Stimulated activated CD8-positive, alpha-beta memory T cell treated with anti-CD3 and anti-CD28 coated beads, Interleukin-4, amount 100 ng/mL, for 4 hours (primary cell): ENCODE measurements at places on chromosomes 16 and 17.

DNA sequence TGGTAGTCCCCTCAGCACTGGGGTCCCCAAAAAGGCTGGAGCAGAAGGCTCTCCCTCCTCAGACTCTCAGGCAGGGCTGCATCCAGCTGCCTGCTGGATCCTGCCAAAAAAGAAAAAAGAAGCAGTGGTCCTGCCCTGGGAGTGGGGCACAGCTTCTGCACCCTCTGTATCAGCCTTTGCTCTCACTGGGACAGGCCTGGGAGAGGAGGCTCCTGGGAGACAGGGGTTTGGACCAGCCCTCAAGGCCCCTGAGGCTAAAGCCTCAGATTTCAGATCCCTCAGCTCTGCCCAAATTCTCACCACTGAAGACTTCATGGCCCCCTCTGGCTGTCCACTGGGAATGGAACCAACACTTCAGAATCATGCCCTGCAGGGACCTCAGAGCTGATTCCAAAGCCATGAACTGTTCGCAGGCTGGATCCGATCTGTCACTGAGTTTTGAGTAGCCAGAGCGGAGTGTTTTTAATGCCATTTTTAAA is 96.9 kb downstream of the C16orf78 start:
- no peak for DNase-seq

GRCh38 chr17:11922638-11923037 is 74.6 kb downstream of the ZNF18 start:
- DNase-seq, result no peak

GRCh38 chr16:1744338-1744840 is 27.0 kb downstream of the NME3 start:
- DNase-seq, result no peak

DNA sequence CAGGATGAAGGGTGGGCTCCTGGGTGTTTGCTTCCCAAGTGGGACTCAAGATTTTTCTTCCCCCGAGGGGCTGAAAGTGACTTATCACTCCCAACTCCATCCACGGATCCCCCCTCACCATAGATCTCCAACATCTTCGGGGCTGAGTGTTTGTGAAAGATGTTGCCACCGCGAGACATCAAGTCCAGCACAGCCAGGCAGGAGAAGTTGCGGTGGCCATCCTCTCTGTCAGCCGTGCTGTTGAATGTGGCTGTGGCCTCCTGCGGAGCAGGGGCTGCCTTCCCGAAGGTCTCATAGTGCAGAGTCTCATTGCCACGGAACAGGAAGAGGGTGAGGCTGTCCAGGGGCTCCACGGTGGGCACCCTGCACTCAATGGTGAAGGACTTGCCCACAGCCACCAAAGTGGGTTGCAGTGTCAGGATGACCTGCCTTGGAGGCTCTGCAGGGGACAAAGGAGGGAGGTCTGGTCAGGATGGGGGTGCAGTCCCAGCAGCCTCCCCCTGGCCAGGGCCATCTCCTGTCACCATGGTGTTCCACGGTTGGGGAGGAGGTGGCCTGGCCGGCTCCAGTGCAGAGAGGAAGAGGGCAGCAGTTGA is 5.5 kb downstream of the PRR29 start:
- no peak for DNase-seq

- no peak for DNase-seq
These were observed 685 bp downstream of the FASN start for GRCh38 chr17:82097184-82097918.

- no peak for DNase-seq
These were observed 26.3 kb upstream of the MGAT5B start for GRCh38 chr17:76841776-76842405.

DNA sequence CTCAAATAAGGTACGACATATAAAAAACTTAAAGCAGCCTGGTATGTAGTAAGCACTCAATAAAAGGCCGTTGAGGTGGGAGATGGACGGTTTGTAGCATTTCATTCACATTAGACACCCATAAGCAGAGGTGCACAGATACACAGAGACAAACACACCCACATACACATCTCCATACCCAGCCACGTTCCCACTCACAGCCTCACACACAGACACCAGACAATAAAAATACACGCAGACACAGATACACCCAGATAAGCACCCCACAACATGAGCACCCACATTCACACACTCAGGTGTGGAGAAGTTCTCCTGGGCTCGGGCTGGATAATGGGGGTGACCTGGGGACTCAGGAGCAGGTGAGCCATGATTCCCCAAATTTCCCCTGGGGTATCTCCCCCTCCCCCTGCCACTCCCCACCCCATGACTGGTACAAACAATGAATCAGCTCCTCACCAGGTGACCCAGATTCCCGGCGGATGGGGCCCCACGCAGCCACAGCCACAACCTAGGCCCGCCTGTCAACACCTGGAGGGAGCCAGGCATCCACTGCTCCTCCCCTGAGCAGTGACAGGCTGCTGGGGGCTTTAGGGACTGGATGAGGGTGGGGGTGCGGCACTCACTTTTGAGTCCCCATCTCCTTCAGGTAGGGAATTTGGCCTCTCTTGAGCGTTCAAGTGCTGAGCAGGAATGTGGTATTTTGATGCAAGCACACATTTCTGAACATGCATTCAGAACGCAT is 2.7 kb downstream of the DLX3 start:
- DNase-seq, result no peak

- DNase-seq, result no peak
These were observed 21.0 kb upstream of the G6PC1 start for GRCh38 chr17:42879596-42879985.

- DNase-seq, result no peak
These were observed 10.6 kb downstream of the RIPOR1 start for GRCh38 chr16:67539271-67539670.

DNA sequence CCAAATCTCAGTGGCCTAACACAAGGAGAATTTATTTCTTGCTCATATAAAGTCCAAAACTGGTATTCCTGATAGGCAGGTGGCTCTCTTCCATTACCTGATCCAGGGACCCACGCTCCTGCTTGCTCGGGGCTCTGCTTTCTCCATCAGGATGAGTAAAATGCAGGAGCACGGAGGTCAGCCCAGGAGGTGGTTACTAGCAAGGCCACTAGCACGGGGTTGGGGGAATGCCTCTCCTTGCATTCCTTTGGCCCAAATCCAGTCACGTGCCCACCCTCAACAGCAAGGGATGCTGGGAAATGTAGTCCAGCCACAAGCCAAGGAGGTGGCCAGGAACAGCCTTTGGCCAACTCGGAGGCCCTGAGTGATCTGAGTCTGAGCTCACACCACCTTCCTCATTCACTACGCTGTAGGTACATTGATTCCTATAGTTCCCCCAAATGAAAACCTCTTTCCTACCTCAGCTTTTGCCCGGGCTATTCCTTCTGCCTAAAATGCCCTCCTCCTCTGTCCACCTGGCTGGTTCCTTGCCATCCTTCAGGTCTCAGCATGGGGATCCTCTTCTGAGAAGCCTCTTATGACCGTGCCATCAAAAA is 38.3 kb upstream of the HAPSTR1 start:
- no peak for DNase-seq

- DNase-seq, result no peak
These were observed 5.3 kb downstream of the SHPK start for GRCh38 chr17:3630781-3631180.

DNA sequence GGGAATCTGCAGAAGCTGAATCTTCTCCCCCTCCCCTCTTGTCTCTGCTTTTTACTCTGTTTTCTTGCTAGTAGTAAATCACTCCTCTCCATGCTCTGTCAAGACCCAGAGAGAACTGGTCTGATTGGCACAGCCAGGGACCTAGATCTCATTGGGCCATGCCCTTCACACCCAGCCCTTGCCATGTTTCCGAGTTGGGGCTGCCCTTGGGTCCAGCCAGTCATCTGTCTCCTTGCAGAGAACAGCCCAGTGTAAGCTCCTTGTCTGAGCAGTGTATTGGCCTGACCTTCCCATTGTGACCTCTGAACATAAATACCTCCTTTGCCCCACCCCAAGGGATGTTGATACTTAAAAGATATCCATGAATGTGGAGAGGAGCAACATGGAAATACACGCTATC is 3.9 kb downstream of the MMP15 start:
- no peak for DNase-seq

- DNase-seq, result no peak
These were observed 973 bp upstream of the UBTF start for GRCh38 chr17:44220213-44221083.

DNA sequence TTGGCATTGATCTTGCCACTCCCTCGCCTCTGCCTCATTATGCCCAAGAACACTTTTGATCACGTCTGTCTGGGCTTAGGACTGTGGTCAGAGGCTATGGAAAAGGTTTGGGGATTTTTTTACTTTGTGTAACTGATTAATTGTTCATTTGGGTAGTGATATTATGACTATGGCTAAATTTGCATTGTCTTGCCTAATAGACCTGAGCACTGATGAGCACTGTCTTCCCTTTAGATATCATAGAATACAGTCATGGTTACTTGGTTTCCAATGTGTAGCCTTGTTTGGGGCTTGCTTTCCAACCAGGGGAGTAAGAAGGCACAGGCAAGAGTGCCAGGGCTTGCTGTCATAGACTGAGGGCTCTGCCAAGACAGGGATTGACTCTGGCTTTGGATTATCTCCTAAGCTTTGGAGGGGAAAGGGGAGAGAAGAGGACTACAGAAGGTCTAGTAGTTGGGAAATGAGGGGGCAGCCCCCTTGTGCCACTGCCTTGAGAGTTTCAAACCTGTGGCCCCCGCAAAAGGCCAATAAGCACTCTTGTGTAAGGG is 13.7 kb downstream of the LIMD2 start:
- DNase-seq, result no peak

DNA sequence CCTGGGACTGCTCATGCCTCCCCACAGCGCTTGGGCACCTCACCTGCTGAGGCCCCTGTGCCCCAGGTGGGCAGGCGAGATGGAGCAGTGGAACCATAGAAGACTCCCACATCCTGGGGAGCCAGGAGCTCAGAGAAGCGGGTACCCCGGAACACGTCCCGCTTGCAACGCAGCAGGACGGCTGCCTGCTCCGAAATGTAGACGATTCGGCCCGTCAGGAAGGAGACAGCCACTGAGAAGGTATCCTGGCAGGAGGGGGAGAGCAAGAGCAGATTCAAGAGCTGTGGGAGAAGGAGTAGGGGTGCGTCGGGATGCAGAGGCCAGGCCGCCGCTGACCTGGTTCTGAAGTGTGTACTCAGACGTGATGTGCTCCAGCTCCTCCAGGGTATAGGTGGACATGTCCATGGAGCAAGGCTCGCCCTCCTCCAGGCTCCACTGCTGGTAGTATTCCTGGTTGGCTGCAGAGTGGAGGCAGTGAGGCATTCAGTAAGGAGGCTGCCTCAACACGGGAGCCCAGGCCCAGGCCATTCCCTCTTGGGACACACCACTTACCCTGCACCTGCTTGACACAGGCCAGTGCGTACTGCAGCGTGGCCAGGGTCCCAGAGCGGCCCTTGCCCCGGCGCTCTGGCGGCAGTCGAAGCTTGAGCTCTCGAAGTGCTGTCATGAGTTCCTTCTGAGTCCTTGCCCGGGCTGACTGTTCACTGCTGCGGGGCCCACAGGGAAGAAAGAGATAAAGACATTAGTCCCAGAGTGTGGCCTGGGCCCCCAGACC is 2.6 kb downstream of the PER1 start:
- DNase-seq, result no peak

DNA sequence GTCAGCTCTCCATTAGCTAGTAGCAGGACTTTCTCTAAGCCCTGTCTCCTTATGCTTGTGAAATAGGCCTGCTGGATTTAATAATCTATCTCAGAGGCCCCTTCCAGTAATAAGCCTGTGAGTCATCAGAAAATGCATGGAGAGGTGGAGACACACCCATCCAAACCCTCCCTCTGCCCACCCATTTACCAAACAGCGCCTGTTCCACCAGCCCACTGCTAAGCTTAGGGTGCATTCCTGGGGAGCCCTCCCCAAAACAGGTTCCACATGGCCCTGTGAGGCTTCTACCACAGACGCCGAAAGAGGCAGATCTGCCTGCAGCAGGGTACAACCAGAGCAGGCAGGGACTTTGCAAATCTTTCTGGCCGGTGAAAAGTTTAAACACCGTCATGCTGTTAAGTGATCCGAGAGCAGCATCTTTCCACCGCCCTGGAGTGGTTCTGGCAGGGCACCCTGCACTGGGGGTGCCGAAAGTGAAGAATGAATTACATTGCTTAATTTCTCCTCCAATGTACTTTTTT is 99.3 kb downstream of the GAS7 start:
- DNase-seq, result no peak

DNA sequence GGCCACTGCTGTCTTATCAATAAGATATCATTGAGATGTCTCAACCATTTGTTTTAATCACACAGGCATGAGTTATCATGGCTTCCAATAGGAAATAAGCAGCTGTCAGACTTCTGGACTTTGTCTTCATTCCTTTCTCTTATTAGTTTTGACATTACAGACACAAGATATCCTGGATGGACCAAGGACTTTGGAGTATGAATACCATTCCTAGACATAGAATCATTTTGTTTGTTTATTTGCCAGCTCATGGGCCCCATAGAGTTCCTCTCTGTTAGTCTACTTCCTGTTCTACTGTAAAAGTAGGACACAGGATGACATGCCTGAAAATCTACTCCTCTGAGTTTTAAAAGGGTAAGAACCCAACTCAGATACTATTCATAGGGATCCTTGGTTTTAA is 77.7 kb upstream of the KCNJ16 start:
- DNase-seq, result no peak

GRCh38 chr17:63171428-63172393 is 205.7 kb downstream of the TANC2 start:
- no peak for DNase-seq

- no peak for DNase-seq
These were observed 4.8 kb upstream of the PPP1R9B start for GRCh38 chr17:50155115-50155819.

- DNase-seq, result no peak
These were observed 120.2 kb upstream of the CACNG3 start for GRCh38 chr16:24135624-24136565.

DNA sequence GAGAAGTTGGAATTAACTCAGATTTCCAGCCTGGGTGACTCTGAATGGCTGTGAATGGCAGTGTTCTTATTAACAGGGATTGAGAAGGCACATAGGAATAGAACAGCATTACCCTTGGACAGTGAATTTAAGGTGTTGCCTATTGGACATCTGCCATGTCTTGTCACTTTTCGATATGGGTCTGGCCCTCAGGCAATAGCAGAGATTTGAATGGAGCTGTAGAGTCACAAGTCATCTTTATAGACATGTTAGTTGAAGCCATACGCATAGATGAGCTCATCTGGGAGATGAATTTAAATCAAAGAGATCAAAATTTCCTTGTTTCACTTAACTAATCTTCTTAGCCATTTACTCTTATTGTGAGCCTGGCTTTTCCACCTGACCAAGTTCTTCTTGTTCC is 14.9 kb upstream of the DHRS11 start:
- DNase-seq, result no peak

- no peak for DNase-seq
These were observed 9.0 kb downstream of the APOH start for GRCh38 chr17:66220079-66220835.

GRCh38 chr17:44906763-44907728 is 7.8 kb upstream of the EFTUD2 start:
- no peak for DNase-seq

GRCh38 chr17:45740553-45741330 is 43.4 kb upstream of the CRHR1 start:
- DNase-seq, result no peak

- no peak for DNase-seq
These were observed 316.6 kb downstream of the CDH13 start for GRCh38 chr16:82943371-82943770.
